Stimulated activated CD4-positive, alpha-beta T cell treated with anti-CD3 and anti-CD28 coated beads, Interleukin-1b, Interleukin-23, amount 100 ng/mL, for 24 hours (primary cell): ENCODE measurements at places on chromosomes 3 and 15.

GRCh38 chr15:48632651-48633050 is 12.9 kb downstream of the FBN1 start:
- DNase-seq, result no peak

GRCh38 chr3:155159301-155159700 is 79.2 kb downstream of the MME start:
- DNase-seq, result no peak

GRCh38 chr15:66249605-66250174 is 3.9 kb downstream of the MEGF11 start:
- DNase-seq, result no peak

DNA sequence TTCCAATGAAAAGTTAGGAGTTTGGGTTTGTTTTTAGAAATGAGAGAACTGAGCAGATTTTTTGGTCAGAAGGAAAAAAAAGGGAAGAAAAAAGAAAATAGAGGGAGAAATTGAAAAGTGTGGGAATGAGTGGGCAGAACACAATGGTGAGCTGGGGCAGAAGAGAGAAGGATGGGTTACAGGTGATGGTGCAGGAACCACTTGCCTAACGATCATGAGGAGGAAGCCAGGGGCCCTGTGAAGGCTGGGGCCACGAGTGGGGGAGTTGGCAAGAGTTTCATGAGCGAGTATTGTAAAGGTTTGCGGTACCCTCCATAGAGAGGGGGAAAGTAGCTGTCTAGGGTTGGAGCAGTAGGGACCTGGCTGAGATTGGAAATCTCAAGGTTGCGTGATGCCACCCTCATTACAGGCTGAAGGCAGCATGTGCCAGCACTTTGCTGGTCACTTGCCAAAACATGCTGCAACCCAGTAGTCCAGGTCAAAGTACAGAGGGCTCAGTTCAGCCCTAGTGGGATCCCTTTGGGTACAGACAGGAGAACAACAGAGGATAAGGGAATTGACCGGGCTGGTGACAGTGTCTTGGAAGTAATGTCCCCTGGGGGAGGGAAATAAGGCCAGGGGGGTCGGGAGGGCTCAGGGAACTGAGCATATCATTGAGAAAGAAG is 6.6 kb downstream of the IVD start:
- DNase-seq, result no peak

DNA sequence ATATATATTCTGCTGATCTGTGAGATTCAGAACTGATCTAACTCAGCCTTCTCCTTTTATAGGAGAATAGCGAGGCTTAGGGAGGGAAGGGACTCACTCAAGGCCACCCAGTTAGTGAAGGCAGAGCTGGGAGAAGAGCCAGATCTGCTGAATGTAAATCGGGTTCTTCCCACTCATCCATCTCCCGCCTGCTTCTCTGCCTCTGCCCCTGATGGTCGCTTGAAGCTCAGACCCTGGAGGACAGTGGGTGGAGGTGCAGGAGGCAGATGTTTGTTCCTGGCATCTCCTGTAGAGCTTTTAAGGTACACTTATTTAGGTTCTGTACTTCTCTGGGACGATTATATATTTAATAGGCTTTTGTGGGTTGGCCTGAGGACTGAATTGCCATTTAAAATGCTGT is 4.3 kb downstream of the PDIA5 start:
- no peak for DNase-seq

GRCh38 chr3:42052484-42053351 is 38.4 kb upstream of the TRAK1 start:
- DNase-seq, result no peak

DNA sequence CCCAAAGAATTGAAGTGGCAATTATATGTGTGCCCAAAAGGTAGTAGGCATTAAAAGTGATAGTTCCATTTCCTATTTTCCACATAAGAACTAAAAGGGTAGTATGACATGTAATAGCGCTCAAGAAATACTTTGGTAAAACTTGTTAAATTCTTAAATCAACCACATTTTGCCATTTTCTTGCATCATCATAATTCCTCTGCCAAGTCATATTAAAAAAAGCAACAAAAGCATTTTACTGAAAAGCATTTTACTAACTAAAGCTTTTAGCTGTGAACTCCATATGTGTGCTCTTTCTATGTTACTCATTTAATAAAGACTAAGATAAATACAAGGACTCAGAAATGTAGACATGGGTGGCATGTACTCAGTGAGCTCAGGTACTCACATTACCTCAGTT is 70.1 kb downstream of the GPR160 start:
- no peak for DNase-seq

GRCh38 chr3:122825460-122825859 is 30.6 kb downstream of the SLC49A4 start:
- no peak for DNase-seq

- DNase-seq, result no peak
Measured at GRCh38 chr3:7618606-7619005, 757.7 kb downstream of the GRM7 start.

DNA sequence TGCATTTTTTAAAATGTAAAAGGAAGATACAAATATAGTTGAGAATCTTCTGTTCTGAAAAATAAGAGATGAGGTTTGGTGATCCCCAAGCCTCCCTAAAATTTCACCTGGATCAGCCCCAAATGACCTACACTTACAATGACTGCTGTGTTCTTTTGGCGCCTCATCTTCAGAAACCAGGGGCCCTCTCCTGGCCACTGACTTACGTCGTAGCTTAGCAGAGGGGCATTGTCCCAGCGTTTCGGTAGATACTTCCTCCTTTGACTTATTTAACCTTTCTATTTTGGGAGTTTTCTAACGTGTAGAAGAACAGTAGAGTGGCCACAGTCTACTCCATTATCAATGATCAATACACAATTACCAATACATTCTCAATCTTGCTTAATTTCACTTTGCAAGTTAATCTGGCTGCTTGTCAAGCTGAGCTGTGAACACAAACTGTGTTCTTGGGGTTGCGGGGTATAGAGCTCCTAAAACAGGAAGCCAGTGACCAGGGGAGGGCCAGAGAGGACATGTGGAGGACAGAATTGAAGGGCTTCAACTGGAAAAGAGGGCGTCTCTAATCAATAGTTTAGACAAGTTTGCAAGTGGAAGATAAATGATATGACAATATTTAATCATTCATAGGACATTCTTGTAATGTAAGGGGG is 419.5 kb downstream of the LPP start:
- no peak for DNase-seq

- no peak for DNase-seq
Measured at GRCh38 chr3:194468086-194468485, 18.7 kb downstream of the ATP13A3 start.

GRCh38 chr15:71192816-71193215 is 77.5 kb downstream of the THSD4 start:
- no peak for DNase-seq

- DNase-seq, result no peak
Measured at GRCh38 chr15:50145451-50145872, 26.4 kb upstream of the ATP8B4 start.

DNA sequence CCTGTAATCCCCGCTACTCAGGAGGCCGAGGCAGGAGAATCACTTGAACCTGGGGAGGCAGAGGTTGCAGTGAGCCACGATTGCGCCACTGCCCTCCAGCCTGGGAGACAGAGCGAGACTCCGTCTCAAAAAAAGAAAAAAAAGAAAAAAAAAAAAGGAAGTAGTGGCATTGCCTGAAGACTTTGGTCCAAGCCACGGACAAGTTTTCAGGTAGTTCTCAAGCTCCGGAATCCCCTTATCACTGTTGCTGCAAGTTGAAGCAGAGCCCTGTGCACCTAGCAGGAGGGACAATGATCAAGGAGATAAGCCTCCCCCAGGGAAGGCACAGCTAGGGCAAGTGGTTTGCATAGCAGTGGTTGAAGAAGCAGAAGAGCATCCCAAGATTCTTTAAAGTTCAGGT is 97.6 kb downstream of the MEX3B start:
- no peak for DNase-seq

DNA sequence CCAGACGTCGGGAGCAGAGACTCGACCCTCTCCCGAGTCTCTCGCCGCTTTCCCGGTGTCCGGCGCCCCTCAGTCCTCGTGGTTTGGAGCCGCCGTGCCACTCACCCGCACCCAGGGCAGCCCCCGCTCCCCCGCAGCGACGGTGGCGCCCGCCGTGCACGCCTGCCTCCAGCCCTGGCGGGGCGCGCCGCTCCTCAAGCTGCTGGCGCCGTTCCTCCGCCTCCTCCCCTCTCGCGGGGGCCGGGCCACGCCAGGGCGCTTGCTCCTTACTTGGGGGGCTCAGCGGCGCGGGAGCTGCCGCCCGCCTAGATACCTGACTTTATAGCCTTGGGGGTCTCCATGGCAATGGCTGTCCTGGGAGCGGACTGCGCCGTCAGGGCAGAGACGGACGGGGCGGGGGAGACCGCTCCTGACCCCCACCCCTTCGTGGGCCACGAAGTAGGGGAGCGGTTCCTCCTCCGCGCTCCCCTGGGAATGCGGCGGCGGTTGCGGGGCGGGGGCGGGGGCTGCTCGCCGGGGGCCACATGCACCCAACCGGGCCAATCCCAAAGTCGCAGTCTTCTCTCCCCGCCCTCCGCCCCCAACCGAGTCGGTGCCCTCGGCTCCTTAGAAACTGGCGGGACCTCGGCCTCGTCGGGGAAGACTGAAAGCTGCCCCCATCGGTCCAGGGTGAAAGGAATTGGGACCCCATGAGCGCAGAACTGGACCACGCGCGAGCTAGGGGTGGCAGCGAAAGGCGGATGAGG is at the start of gene ANKRD63:
ANKRD63 (minus strand) TSS at position 196 of the 746 bp plus-strand sequence. CDS start 478 bp downstream, outside the sequence.
- DNase-seq, result no peak

DNA sequence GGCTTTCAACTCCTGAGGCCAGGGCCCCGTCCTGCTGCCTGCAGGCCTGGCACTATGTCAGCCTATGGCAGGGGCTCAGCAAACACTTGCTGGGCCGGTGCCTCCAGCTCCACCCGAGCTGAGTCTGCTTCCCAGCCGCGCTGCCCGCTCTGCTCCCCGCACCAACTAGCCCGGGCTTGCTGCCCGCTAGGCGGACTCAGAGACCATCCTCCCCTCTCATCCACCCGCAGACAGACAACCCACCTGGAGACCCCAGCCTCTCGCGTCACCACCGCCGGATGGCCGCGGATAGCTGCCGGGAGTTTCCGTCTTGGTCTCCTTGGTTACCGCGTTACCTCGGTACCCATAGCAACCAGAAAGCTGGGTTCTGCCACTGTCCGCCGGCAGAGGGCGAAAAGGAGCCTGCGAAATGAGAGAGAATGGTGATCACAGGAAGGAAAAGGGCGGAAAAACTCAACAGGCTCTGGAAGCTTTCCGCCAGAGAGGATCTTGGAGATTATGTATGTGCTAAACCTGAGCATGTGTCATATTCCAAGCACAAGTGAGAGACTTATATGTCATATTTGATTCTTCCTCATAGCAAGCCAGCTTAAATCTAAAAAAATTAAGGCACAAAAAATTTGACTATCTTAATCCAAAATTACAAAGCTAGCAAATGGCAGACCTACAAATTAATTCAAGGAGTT is at the start of gene ZBBX:
ZBBX (minus strand) TSS at position 294 of the 686 bp plus-strand sequence. CDS start 7,396 bp downstream, outside the sequence.
- peak; percentile 66 for DNase-seq

DNA sequence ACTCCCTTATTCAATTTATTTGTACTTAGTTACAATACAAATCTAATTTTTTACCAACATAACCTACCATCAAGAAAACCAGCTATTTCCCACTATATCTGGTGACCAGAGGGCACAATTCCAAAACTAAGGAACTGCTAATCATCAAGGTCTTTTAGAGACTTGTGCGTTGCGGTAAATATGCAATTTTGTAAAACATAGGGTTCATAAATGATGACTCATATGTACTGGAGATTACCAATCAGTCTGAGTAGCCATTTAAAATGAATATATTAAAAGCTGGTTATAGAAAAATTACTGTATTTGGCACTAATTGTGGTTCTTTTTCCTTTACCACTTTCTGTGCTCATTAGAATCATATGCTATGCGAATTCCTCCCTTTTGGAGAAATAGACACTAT is 859.6 kb downstream of the ROBO1 start:
- no peak for DNase-seq

GRCh38 chr3:117407317-117407716 is 697.7 kb downstream of the TUSC7 start:
- no peak for DNase-seq
